ENCODE measurements at places on chromosomes 11 and 22.

- DNase-seq, result no peak
These were observed 619.0 kb downstream of the SOX6 start for GRCh38 chr11:15737320-15737719.

DNA sequence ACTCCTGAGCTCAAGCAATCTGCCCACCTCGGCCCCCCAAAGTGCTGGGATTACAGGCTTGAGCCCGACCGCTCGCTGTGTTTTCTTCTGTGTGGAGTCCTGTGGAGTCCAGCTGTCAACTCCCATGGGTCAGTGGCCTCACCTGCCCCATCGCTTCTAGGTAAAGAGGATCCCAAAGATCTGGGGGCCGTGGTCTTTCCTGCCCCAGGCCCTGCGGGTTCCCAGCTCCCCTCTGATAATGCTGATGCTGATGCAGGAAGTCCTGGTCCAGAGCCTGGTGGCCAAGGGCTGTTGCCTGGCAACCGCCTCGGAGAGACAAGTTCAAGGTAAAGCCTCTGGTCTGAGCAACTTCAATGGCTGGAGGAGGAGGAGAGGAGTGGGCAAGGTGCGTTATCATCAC is 9.6 kb downstream of the SSTR3 start:
- DNase-seq, result no peak

DNA sequence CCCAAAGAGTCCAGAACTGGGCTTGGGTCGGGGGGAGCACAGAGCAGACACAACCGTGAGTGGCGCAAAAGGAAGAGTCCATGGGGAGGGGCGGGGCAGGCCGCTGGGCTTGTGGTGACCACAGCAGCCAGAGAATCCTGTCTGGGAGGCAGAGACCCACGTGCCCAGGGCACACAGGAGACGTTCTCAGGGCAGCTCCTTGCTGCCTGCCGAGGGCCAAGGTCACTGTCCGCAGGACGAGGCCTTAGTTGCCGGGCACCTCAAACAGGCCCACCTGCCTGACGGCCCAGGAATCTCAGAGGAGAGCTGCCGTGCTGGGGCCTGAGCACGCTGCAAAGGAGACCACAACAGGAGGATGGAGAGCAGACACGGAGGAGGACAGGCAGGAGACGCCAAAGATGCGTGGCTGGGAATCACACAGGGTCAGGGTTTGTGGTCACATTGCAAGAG is 87.8 kb downstream of the MYEOV start:
- no peak for DNase-seq

GRCh38 chr11:67558084-67558772 is 25.4 kb upstream of the GSTP1 start:
- DNase-seq, result peak; percentile 61

DNA sequence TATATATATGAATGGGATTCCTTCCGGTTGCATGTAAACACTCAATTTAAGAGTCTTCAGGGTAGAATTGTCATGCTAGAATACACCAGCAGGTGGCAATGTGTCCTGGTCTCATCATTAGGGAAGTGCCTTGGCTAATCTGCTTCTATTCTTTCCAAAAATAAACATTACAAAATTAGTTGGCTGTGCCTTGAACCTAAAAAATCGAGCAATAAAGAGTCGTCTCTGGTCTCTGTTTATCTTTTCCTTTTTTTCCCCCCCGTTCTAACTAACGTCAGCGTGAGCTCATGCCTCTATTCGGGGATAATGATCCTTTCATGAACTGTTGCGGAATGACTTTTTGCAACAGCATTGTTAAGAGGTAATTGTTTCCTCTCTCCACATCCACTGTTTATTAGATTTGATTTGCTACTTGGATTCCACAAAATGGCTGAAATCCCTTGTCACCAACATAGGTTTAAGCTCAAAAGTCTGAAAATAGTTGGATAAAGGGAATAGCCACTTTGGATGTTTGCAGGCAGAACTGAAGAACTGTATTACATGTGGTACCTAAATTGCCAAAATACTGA is 1.2 kb upstream of the ARHGEF12 start:
- DNase-seq, result peak; percentile 96

- no peak for DNase-seq
These were observed 25.3 kb upstream of the SLC25A1 start for GRCh38 chr22:19203834-19204233.

DNA sequence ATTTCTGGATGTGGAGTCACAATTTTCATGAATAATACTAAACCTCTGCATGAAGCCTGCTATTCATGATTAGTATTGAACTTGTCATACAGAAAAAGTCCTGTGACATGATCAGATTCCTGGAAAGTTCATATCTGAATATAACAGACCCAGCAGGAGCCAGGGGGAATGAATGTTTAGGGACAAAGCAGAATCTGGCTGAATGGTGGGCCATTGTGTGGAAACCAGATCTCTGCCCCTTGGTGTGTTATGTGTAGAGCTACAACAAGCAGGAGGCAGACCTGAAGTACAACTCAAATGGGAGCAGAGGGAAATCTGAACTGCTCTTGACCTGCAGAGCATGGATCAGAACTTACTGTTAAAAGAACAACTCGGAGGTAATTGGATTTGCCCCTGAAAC is 30.3 kb downstream of the KREMEN1 start:
- DNase-seq, result no peak

Data from fibroblast of the aortic adventitia (primary cell).